Pons (tissue), 1 donor: ENCODE measurements at places on chromosomes 3 and 15.

GRCh38 chr3:155232605-155233004 is 60.9 kb downstream of the STRIT1 start:
- DNase-seq: peak; percentile 19

- no peak for DNase-seq
Measured at GRCh38 chr3:48505146-48505545, 1.2 kb upstream of the SHISA5 start.

- no peak for DNase-seq
Measured at GRCh38 chr3:188134856-188135255, 19.1 kb upstream of the LPP start.

DNA sequence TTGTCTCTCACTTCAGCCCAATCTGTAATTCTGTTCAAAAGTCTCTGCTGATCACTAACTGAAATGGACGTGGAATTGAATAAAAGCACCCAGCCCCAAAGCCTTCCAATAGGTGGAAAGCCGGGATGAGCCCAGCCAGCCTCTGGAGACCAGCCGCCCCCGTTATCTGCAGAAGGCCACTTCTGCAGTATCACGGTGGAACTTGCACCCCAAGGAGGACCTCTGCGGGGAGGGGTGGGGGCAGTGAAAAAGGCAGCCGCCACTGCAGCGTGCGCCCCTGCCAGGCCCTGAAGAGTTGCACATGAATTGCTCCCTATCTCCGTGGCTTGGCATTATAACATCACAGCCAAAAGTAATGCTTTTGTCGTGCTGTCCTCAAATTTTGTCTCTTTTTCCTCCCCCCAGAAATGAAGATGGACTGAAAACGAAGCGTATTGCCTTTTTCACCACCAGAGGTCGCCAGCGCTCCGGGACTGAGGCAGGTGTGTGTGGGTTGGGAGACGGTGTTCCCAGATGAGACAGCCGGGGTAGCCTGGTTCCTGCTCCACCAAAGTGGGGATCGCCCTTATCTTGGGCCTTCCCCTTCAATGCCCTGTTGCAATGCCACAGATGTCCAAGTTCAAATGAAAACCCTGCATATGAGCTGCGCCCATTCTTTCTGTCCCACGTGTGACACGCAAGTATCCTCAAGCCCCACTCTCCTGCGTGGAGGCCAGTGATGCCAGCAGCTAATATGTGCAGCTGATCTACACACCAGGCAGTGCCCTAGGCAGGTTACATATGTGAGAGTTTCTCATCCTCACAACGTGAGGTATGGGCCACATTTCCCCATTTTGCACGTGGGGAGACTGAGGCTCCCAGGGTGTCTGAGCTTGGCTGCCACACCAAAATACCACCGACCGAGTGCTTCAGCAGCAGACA is 96.0 kb downstream of the LRRK1 start:
- DNase-seq: peak; percentile 61

GRCh38 chr3:53948174-53948573 is 56.5 kb upstream of the SELENOK start:
- no peak for DNase-seq

DNA sequence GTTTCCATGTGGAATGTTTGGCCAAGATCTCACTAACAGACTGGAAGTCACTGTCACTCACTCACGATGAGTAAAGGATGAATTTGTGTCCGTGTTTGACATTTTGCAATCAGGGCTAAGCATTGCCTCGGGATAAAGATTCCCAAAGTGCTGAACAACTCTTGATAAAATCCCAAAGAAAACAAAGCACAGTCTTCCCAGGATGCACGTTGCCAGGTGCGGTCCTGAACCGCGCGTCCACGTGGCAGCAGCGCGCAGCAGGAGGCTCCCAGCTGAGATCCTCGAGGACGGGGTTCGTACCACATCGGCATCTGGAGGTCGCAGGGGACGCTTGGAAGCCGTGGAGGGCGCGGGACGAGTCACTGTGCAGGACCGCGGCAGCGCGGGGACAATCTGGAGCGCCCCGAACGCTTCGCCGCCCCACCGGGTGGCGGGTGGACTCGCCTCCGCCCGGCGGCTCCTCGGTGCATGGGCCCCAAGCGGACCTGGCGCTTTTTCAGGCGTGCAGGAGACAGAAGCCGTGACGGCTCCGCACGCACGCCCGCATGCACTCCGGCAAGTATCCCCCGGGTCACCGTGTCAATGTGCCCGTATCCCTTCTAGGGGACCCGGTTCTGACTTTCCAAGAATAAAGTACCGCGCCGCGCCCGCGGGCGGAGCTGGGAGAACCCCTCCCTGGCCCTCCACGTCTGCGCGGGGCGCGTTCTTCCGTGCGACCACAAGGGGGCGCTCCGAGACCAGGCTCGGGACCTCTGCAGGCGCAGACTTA is 17.7 kb downstream of the CPN2 start:
- DNase-seq: peak; percentile 78

DNA sequence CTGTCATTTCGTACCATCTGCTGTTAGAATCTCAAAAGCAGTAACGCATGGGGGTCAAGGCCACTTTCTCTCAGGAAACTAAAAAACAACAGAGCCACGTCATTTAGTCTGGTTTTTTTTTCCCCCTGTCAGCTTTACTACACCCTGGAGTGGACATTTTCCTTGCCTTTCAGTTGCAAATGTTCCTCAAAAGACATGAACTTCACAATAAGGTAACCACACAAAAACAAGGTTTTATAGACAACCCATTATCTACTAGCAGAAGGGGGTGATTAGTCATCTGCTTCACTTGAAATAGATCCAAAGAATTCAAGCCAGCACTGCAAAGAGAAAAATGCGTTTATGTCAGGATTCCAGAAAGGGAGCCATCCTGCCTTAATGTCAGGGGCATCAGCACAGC is 171.8 kb upstream of the CDIN1 start:
- peak; percentile 32 for DNase-seq

DNA sequence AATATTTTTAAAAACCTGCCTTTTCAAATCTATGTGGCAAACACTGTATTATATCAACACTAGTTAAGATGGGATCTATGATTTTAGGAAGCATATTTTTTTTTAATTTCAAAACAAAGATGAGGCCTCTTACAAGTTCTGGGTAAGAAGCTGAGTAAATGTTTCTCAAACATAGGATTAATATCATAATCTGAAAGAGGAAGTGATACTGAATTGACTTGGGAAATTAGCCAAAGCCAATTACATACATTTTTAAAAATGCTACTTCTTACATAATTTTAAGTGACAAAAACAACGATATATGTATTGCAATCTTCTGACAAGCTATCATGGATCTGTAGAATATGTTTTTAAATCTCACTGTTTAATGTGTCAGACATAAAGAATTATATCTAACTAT is 135.1 kb upstream of the UBP1 start:
- no peak for DNase-seq

- DNase-seq: no peak
Measured at GRCh38 chr3:64717872-64718613, 30.2 kb upstream of the ADAMTS9 start.

- peak; percentile 41 for DNase-seq
Measured at GRCh38 chr15:69760890-69761568, 308.4 kb downstream of the RPLP1 start.

DNA sequence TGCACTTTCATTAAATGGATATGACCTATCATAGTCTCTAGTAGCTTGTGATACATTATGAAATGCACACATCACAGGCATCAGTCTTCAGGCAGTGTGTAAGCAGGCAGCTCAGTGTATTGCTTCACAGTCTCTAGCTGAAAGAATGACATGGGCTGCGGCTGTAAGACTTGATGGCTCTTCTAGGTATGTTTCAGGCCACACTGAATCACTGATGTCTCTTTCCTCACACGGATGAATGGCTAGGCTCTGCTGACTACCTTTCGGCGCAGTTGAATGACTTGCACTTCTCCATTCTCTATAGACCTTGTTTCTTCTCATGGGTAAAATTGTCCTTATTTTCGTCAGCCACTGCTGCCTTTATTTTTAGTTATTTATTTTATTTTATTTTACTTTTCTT is 15.4 kb downstream of the APH1B start:
- DNase-seq: no peak

DNA sequence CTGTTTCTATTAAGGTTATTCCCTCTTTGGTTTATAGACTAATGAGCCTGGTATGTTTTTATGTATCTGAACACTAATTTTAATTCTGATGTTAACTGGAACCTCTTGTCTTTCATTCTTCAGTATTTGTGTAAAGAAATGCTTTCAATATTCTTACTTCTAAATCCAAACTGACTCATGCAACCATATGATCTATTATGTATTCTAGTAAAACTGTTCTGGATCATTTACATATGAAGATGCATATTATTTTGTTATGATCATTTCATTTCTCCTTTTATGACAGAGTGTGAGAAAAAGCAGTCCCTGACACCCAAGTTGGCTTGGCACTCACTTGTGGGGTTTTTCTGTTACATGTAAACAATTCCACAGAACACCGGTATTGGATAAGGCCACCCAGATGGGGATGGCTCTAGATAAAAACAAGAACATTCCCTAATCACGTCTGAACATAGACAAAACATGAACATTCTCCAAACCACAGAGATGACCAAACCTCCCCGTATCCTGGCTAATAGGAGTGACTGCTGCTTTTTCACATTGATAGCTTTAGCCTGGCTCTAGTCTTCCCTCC is 72.2 kb upstream of the EPHB3 start:
- DNase-seq: no peak

GRCh38 chr3:190546881-190547510 is 33.1 kb downstream of the IL1RAP start:
- no peak for DNase-seq

DNA sequence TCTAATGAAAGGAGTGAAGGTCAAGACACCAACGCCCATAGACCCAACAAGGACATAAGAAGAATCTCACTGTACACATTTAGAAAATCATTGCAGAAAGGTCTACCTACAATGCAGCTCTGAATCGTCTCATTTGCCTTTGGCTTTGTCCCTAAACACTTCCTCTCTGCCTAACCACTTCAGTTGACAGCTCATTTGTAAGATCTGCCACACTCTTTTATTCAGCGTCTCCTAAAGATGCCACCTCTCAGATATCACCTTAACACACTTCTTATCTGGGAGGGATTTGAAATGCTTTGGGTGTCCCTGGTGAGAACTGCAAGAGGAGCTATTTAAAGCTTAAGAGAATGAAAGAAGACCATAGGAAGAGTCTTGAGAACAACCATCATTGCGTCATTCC is 38.7 kb downstream of the RAB27A start:
- no peak for DNase-seq

- DNase-seq: no peak
Measured at GRCh38 chr3:169143506-169143905, 520.0 kb downstream of the MECOM start.

- DNase-seq: no peak
Measured at GRCh38 chr15:34716111-34716510, 38.7 kb downstream of the GJD2 start.

DNA sequence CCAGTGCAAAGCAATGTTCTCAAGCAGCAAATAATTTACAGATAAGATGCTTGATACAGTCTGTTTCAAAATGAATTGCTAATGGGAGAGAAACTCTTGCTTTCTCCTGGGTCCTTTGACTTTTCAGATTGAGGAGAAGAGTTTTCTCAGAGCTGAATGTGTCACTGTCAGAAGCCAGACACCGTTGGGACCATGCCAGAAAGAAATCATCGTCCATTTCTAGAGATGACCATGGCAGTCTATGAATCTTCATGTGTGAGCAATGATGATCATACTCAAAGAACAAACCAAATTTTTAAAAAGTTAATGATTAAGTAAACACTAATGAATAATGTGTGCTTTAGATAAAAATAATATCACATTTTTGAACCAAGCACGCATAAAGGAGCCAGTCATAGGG is 77.6 kb downstream of the ZNF385D start:
- DNase-seq: no peak

GRCh38 chr15:29651476-29652233 is 170.6 kb downstream of the TJP1 start:
- DNase-seq: no peak

DNA sequence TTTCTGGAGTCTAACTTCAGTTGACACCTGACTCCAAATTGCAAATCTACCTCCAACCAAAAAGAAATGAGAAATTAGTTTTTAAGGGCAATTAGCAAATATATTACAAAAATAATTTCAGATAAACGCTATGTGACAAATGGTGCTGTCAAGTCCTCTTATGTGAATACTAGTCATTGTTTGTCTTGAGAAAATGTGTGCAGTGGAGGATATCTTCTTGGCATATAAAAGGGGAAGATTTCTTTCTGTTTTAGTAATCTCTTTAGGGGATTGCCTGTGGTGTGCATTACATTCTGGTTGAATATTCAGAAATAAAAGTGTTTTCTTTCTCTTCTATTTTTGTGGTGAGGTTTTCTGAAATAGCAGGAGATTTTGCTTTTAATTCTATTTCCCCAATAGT is 3.0 kb upstream of the GCSAM start:
- DNase-seq: no peak

DNA sequence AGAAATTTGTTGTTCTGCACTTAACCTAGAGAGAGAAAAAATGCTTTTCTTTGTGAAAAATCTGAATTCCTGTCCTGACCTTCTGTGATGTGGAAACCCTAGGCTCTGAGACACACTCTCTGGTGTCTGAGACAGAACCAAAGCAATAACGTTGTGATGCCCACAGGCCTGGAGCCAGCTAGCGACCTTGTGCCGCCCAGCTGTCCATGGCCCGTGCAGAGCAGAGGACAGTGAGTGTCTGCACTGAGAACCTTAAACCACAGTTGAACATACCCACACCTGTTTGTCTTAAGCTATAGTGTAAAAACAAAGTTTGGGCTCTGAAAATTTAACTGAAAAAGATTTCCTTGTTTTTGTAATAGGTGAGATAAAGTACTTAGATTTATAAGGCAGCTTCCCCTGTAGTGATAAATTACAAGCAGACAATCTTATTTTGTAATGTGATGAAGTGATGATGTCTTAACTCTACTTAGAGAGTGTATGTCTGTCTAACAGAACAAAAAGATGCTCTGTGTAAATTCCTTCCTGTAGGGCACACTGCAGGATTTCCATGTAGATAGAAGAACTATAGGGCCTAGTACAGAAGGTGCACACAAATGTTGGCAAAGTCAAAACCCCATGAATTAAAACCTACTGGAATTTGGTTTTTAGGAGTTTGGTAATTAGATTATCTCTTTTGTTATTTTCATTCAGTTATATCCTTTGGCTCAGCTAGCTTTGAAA is 62.7 kb downstream of the SNRK start:
- DNase-seq: no peak

- DNase-seq: no peak
Measured at GRCh38 chr3:67947808-67948508, 293.5 kb upstream of the SUCLG2 start.

DNA sequence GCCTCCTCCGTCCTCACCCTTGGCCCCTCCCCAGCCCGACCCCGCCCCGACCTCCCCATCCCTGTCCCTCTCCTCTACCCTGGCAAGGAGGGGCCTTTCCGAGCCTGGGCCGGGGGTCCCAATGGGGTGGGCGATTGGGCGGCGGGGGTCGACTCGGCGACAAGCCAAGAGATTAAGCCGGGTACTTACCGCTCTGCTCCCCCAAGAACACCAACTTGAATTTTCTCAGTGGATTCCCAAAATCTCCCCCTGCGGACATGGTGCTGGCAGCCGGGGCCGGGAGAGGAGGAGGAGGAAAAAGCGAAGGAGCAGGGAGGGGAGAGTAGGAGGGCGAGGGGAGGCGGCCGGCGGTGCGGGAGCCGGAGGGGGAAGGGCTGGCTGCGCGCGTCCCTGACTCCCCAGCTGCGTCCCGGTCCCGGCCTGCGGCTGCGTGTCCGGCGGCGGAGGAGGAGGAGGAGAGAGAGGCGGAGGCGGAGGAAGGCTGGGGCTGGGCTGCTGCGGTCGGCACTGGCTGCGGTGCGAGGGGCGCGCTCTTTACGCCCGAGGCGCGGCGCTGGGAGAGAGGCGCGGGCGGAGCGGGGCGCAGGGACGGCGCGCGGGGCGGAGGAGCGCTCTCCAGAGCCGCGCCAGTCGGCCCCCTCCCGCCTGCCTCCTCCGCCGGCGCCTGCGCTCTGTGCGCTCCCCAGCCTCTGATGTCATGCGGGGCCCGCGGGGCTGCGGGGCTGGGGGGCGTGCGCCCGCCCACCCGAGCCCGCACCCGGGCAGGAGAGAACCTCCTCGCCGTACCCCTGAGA is at the start of gene RAB6B:
Gene RAB6B (minus strand): TSS at position 675 of the 794 bp plus-strand sequence. CDS start 416 bp downstream, at position 259.
- peak; percentile 47 for DNase-seq
